ENCODE measurements at places on chromosomes 2 and 18.

DNA sequence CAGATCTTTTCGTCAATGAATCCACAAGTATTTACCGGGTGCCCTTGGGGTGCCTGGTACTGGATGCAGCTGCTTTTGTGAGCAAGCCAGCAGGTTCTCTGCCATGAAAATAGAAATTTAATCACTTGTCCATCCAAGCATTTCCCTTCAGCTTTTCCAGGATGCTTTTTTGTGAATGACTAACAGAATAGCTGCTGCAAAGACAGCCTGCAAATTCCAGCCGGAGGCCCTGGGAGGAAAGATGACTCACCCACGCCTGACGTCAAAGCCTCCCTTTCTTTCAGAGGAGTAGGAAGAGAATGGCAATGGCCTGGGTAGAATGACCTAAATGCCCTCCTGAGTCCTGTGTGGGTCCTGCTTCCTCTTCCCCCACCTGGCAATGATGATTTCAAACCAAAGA lies 111.9 kb downstream of the AP1S3 start:
- peak; percentile 91 for DNase-seq

GRCh38 chr2:54604871-54605270 lies 118.6 kb upstream of the EML6 start:
- no peak for DNase-seq

DNA sequence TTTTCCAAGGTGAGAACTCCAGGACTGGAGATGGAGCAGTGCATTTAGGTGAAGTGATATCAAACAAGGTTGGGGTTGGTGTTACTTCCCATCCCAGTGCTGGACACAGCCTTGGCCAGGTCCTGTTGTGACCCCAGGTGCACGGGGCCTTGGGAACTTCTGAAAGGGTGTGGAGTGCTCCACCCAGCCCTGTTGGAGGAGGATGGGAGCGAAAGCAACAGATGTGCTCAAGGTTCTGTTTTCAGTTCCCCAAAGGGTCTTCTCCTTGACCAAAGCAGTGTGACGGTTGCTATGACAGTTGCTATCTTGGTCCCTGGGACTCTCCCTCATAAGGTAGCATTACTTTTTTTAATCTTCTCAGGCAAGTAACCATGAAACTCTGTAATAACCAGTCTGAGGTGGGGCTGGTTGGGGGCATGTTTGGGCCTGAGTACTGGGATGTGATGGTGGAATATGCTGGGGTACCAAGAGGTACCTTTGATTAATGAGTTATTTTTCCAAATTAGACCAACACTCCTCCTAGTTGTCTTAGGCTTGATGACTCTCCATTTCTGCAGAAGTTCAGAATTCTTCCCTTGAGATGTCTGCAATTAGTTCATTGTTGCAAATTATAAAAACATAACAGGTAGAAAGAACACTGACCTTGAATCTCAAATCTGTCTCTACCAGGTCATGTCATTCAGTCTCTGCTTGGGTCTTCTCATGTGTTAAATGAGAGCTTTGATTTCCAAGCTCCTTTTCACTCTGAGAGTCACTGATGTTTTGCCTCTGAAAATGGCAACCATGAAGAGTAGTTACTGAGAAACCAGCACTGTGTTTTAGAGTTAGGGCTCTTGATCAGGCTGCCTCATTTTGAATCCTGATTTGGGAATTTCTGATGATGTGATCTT lies 154.5 kb downstream of the RPIA start:
- DNase-seq: no peak

GRCh38 chr2:12552092-12552491 lies 164.6 kb upstream of the TRIB2 start:
- DNase-seq: no peak

- DNase-seq: no peak
These were observed 40.3 kb upstream of the PKDCC start for GRCh38 chr2:42007551-42007950.

DNA sequence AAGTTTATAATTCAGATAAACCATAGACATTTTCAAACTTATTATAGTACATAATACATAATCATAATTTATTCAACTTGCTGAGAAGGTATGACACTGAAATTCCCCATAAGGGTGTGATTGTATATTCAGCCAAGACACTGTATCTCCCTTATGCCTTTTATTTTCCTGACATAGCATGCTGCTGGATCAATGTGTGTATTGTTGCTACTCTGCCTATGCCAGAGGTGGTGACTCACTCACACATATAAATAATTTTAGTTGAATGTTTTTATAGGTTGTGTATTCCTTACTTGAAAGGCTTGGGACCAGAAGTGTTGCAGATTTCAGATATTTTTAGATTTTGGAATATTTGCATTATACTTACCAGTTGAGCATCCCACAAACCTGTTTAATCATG lies 86.8 kb downstream of the VRK2 start:
- no peak for DNase-seq

DNA sequence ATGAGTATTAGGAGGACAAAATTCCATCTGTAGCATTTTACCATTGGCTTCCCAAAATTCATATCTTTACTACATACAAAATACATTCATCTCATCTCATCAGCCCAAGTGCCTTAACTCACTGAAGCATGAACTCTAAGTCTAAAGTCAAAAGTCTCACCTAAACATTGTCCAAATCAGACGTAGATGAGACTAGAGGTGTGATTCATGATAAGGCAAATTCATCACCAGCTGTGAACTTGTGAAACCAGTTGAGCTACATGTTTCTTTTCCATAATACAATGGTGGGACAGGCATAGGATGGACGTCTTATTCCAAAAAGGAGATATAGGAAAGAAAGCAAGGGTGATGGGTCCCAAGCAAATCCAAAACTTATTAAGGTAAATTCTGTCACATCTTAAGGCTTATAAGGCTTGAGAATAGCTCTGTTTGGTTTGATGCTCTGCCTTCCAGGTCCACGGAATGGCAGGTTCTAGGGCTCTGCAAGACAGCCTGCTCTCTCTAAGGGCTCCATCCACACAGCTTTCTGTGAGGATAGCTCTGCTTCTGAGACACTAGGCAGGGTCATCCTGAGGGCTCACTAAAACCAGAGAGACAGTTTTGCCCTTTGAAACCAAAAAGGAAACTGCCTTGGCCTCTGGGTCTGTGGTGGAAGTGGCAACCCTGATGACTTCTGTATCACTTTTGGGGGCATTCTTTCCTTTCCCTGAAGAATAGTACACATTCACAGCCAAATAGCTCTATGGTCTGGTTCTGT lies 9.6 kb downstream of the IFIH1 start:
- DNase-seq: no peak

- no peak for DNase-seq
These were observed 52.2 kb upstream of the TGIF1 start for GRCh38 chr18:3397786-3398185.

DNA sequence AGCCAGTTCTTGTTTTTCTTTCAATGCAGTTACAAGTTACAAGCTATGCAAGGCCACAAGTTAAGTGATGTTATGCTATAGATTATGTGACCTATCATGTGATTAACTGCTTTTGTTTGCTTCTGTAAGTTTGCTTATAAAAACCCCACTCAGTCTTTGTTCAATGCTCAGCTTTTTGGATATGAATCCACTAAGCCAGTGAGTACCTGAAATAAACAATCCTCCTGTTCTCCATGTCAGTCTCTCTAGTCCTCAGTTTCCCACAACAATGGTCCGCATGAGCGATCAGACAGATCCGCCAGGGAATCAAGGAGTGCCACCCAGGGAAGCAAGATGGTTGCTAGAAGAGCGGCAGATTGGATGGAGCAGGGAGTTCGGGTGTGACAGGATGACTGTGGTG lies 30.7 kb upstream of the ZNF236 start:
- no peak for DNase-seq

- no peak for DNase-seq
These were observed 436.4 kb upstream of the ST6GAL2 start for GRCh38 chr2:107322416-107322815.
